ENCODE measurements at places on chromosomes 16 and 17.

DNA sequence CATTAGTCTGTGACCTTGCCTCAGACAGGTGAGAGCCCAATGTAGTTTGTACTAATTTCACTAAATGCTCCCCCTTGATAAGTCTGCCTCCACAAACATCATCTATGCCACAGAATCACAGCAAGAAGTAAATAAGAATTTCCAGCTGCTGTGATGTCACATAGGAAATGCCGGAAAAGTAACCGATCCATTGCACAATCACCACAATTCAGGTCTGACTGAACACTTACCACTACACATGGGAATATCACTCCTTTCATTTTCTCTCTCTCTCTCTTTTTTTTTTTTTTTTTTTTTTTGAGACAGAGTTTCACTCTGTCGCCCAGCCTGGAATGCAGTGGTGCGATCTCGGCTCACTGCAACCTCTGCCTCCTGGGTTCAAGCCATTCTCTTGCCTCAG, 79.0 kb upstream of the CDH11 start:
- no peak for DNase-seq

DNA sequence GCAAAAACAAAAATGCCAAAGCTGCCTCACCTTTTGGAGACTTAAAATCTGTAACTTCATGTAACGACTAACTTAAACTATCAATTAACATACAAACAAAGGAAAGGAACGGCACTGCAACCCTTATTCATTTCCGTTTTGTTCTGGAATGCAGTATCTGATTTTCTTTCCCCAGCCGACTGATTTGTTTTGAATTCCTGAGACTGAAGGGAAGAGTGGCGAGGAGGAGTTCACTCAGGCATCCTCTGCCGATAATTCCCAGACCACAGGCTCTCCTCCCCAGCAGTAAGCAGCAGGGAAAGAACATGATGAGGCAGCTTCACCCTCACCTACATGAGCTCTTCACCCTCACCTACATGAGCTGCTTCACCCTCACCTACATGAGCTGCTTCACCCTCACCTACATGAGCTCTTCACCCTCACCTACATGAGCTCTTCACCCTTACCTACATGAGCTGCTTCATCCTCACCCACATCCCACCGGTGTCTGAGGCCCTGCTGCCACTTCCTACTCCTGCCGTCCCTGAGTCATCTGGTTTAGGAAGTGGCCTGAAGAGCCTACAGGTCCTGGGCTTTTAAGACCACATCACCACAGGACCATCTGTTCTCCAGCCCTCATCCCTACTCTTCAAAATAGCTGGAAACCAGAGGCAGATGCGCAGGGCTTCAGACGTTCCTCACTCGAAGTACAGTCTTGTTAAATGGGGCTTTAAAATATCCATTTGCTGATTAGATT, 168.0 kb upstream of the RPH3AL start:
- no peak for DNase-seq

DNA sequence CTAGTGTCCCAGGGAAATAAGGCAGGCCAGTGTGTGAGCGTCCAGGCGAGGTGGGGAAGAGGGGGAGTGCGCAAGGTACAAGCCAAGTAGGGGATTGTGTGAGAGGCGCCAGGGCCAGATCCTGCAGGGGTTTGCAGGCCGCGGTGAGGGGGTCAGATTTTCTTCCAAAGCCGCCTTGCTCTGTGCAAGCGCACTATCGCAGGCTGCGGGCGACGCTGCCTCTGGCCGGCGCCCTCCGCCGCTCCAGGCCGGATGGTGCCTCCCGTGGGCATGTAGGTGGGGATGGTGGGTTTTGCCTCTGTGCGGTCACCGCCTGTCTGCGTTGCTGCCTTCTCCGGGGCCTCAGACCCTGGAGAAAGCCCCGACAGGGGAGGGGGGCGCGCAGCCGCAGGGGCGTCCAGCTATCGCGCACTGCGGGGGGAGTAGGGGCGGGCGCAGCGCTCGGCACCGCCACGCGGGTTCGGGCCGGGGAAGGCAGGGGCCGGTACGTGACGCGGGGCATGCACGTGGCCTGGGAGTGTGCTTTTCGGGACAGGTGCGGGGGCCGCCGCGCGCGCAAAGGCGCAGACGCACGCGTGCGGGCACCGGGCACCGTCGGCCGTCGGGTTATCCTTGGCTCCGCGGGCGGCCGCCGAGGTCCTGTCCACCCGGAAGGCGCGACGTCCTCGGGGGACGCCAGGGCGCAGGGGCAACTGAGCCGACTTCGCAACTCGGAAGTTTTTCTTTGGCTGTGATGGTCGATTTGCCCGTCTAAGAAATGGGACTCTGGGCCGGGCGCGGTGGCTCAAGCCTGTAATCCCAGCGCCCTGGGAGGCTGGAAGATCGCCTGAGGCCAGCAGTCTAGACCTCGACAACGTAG, 1.1 kb upstream of the HAPSTR1 start:
- peak; percentile 66 for DNase-seq

GRCh38 chr17:49779739-49780231, 8.7 kb upstream of the KAT7 start:
- DNase-seq: no peak

Measured in H9 (cell line).